ENCODE measurements at places on chromosomes 7 and 10. TPM values are rescaled to one million over a fixed set of nuclear protein-coding genes. Genes with fewer than 3 reads are reported as not detected.

Gene SKIDA1
- polyA plus RNA-seq, result not detected

Gene SFTPA1
- polyA plus RNA-seq, result not detected

Gene NKX2-3
- polyA plus RNA-seq, result not detected

Gene IGFBP1
- polyA plus RNA-seq, result not detected

Gene WNT8B
- 0.11 TPM for polyA plus RNA-seq

Gene GRID2IP
- polyA plus RNA-seq, result not detected

Gene HABP2
- not detected for polyA plus RNA-seq

Gene ACBD7
- 0.43 TPM for polyA plus RNA-seq

Gene SUGCT
- polyA plus RNA-seq, result 1.2 TPM

Gene SLC39A12
- not detected for polyA plus RNA-seq

Gene ENTPD1
- polyA plus RNA-seq, result 0.21 TPM

Gene FAS
- polyA plus RNA-seq, result 2.1 TPM

Gene SPACDR
- polyA plus RNA-seq, result not detected

Gene GIMAP7
- polyA plus RNA-seq, result 1,293 TPM

Gene OR2A12
- not detected for polyA plus RNA-seq

Gene ZNF467
- 6.8 TPM for polyA plus RNA-seq

Gene LRRD1
- polyA plus RNA-seq, result not detected

Gene TMEM178B
- not detected for polyA plus RNA-seq

Gene NPFFR1
- polyA plus RNA-seq, result not detected

Gene ZNF783
- 6.2 TPM for polyA plus RNA-seq

Gene COPG2
- 2.6 TPM for polyA plus RNA-seq

Gene MTURN
- 3.6 TPM for polyA plus RNA-seq

Gene PRPS1L1
- not detected for polyA plus RNA-seq

Gene STAG3
- 6.5 TPM for polyA plus RNA-seq

Gene TFR2
- polyA plus RNA-seq, result 1.3 TPM

Gene CALML5
- polyA plus RNA-seq, result not detected

Gene C10orf67
- polyA plus RNA-seq, result not detected

Gene TMEM213
- not detected for polyA plus RNA-seq

Gene AKR1C4
- polyA plus RNA-seq, result not detected

Gene KCNH2
- polyA plus RNA-seq, result 5.2 TPM

Gene FOXI2
- not detected for polyA plus RNA-seq

Gene CALCR
- not detected for polyA plus RNA-seq

Gene NYAP1
- polyA plus RNA-seq, result not detected

Gene LOXL4
- not detected for polyA plus RNA-seq

Gene CPN1
- not detected for polyA plus RNA-seq

Gene CRHR2
- not detected for polyA plus RNA-seq

Gene FGFBP3
- polyA plus RNA-seq, result 1.8 TPM

Gene TAS2R3
- not detected for polyA plus RNA-seq

Gene DYDC2
- not detected for polyA plus RNA-seq

Gene MACROH2A2
- 4.6 TPM for polyA plus RNA-seq

Gene SPDYE1
- polyA plus RNA-seq, result 0.07 TPM

Gene GPR26
- polyA plus RNA-seq, result not detected

Gene POU6F2
- polyA plus RNA-seq, result not detected

All from naive thymus-derived CD4-positive, alpha-beta T cell (primary cell).